ENCODE measurements at places on chromosomes 4 and X. TPM values are rescaled to one million over a fixed set of nuclear protein-coding genes. Genes with fewer than 3 reads are reported as not detected.

DNA sequence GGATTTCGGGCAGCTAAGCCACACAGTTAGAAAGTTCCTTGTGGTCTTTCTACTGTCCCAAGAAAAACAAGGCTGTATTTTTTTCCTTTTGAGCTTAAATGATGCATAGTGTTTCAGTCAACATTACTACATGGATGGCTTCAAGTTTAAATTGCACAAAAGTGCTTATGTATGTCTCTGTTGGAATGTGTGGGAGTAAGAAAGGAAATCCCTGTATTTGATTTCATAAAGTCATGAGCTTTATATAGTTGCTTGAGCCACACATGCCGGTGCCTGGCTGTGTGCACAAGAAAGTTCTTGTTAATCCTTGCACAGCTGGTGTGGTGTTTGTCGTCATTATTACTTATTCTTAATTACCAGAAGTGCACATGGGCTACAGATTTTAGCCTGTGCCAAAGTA, 262.2 kb downstream of the ARHGAP10 start:
- no peak for DNase-seq

DNA sequence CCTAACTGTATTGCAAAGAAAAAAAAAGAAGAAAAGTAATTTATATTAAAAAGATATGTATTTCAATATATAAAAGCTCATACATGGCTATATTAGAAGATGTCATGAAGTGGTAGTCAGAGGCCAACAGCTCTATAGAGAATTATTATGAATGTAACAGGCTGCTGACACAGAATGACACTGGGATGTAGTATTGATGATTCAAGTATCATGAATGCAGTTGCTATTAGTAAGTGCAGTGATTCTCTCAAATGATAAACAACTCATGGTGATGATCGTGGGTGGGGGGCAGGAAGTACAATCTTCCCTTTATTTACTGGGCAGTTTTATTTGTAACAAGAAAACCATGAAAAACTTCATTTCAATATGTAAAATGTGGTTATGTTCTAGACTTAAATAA, 124.6 kb downstream of the COL4A6 start:
- DNase-seq, result peak; percentile 64

Gene BEX5
- total RNA-seq, result not detected

Gene NEIL3
- total RNA-seq, result 1.2 TPM

Gene MSN
- total RNA-seq, result 261 TPM
